Fibroblast of skin of scalp (primary cell): ENCODE measurements at places on chromosomes 2 and 18.

DNA sequence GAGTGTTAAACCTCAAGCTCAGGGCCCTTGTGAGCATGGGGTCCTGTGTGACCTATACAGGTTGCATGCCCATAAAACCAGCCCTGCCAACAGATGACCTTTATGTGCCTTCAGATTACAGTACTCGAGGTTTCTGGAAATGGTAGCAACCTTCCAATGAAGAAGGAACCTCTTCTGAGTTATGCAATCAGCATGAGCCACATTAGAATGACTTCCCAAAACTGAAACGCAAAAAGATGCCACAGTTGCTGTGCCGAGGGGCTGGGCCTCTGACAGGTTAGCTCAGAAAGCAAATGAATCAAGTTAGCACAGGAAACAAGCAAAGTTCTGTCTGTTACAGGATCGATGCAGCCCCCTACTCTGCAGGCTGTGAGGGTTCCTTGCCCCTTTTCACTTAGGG lies 37.7 kb downstream of the TGFA start:
- no peak for DNase-seq

GRCh38 chr2:119106301-119106897 lies 52.2 kb downstream of the C1QL2 start:
- peak; percentile 56 for DNase-seq

DNA sequence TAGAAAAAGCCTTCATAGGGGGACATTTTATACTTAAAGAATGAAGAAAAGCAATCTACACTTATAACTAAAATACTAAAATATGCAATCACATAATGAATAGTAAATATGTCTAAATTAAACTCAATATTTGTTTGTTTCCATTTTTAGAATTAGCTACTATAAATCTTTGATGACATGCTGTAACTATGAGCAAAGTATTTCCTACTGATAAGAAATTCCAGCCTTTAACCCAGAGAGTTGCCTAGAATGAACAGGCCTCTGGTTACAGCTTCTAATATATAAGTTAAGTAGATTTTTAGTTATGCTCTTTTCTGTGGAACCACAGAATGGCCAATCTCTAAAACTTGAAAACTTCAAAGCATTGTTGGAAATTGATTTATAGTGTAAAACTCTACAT lies 1465.6 kb upstream of the ZEB2 start:
- DNase-seq: no peak

GRCh38 chr2:11542275-11542819 lies 8.5 kb downstream of the GREB1 start:
- no peak for DNase-seq

DNA sequence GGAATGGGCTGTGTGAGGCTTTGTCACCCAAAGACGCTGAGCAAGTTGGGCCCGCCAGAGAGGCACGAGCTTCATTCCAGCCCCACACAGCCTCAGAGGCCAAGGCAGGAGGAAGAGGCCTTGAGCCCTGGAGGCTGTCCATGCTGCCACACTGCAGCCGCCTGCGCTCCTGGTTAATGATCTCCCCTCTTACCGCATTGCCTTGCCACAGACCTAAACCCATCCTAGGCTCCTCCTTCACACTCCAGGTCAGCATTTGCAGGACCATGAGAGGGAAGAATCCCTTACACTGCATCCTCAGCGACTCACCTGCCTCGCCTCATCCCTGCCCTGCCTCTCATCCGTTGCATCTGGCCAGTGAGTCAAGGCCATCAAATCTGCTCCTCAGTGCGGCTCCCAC lies 24.6 kb downstream of the KIF3C start:
- no peak for DNase-seq

- no peak for DNase-seq
These were observed 368.0 kb upstream of the FAM98A start for GRCh38 chr2:33967103-33967502.

- no peak for DNase-seq
These were observed 295.4 kb upstream of the ZNF521 start for GRCh38 chr18:25647404-25647803.

GRCh38 chr2:190789074-190790004 lies 91.3 kb upstream of the GLS start:
- no peak for DNase-seq

DNA sequence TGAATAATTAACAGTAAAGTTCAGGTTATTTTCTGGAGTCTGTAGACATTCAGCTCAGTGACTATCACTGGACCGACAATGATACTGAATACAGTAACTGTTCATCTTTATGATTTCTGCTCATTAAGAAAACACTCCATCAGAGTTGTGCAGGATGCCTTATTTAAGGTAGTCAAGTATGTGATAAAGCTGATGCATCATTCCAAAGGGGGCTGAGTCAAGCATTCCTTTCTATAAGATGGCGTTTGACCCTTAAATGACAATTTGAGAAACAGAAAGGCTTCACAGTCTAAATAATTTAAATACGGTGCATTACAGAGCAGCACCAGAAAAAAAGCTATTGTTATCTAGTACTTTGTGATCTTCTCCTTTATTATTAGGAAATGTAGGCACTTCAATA lies 131.1 kb downstream of the CDH2 start:
- peak; percentile 56 for DNase-seq

- DNase-seq: no peak
These were observed 1.2 kb downstream of the SLC39A6 start for GRCh38 chr18:36127836-36128529.

- DNase-seq: no peak
These were observed 96.3 kb upstream of the TMEM18 start for GRCh38 chr2:773256-774160.

DNA sequence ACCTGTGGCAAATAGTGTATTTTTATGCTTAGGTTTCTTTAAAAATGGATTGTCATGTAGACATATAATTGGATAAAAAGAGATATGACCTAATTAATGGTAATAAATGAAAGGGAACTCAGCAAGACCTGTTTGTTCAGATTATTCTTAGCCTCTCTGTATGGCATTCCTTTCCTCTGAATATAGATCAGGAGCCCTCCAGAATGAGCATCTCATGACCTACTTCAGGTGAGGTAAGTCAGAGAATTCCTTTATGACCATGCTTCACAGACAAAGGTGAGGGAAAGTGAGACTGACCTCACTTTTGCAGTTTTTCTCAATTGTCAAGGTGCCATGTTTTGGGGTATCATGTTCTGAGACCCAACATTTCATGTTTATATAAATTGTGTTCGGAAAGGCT lies 1744.3 kb upstream of the PIK3C3 start:
- DNase-seq: no peak

DNA sequence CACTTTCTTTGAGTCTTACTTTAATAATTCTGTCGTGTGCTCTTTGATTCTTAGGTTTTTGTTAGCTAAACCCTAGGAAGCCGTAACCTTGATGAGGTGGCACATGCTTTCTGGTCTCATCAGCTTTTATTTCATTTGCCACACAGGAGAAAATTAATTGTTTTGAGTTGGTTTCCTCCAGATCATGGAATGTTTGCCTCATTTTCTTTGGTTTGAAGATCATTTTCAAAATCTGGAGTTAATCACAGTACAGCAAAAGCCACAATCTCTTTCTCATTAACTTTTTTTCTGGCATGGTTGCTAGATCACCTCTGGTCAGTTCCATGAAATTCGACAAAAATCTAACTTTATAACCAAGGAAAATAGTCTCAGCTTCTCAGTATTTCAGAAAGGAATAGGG lies 182.9 kb downstream of the MYO1B start:
- DNase-seq: peak; percentile 11

DNA sequence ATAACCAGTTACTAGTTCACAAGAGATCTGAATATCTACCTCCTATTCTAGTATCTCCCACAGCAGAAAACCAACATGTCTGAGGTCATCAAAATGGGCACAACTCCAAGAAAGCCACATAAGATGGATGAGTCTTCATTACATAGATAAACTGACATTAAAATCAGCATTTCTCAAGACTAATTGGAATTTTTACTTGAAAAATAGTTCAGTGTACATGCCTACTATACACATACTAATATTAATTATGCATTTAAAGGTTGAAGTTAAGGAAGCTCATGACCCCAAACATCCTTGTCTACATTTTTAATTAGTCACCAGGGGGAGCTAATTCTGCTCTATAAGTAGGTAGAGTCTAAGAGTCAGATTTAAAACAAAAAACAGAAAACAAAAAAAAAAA lies 41.9 kb downstream of the ZNF521 start:
- peak; percentile 76 for DNase-seq

DNA sequence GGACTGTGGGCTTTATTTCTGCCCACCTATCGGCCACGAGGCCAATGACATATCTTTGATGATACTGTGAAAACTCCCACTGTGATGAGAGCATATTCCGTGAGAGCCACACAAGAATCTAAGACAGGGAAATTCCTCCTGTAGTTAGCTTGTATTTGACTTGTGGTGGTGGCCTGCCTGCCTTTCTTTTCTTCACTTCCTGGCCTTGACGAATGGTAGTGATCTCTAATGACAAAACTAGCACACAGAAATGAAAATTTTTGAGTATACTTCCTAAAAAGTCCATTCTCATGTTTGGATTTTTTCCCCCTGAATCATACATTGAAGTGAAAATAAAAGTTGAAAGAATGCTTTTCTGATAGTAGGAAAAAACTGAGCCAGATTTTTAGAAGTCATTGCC lies 94.4 kb downstream of the MGAT5 start:
- peak; percentile 79 for DNase-seq

- DNase-seq: peak; percentile 31
These were observed 104.9 kb downstream of the RBMS1 start for GRCh38 chr2:160388464-160389263.

GRCh38 chr2:182018218-182018617 lies 32.6 kb downstream of the PPP1R1C start:
- peak; percentile 43 for DNase-seq

DNA sequence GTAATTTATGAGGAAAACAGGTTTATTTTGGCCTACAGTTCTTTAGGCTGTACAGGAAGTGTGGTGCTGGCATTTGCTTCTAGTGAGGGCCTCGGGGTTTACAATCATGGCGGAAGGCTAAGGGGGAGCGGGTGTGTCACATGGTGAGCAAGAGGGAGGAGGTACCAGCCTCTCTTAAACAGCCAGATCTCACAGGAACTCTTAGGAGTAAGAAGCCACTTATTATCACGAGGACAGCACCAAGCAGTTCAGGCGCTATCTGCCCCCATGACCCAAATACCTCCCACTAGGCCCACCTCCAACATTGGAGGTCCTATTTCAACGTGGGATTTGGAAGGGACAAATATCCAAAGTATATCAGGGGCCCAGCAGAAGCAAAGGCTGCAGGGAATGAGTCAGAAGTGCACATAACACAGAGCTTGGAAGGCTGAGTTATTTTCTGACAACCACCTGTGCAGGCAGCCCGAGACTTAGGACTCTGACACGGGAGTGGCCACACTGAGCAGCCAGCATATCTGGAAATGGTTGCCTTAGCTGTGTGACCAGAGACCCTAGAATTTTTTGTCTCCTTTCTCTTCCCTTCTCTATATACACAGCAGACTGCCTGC lies 170.9 kb downstream of the PRPF40A start:
- no peak for DNase-seq

DNA sequence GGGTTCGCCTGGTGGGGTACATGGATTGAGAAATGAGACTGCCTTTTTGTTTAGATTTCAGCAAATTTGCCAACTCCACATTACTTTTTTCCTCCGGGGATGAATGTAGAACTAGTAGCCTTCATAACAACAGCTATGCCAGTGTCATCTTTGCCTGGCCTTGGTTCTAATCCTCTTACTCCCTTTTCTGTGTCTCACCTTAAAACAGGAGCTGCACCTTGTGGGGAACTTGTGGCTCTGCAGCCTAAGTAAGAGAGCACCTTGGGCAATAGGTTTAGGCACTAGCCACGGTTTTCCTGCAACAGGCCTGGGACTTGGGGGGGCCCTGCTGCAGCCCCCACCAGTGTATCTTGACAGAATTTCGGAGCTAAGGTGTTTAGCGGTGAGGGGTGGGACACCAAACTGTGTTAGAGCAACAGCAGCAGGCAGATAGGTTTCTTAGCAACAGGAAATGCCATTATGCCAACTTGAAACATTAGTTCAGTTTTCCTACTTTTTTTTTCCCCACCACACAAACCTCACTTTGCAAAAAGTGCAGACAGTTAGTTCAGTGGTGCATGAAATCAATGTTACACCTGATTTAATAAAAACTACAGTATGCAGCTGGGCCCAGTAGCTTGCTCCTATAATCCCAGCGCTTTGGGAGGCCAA lies 173.7 kb downstream of the PRKCE start:
- DNase-seq: no peak

GRCh38 chr2:29655391-29656086 lies 265.8 kb downstream of the ALK start:
- DNase-seq: peak; percentile 46

DNA sequence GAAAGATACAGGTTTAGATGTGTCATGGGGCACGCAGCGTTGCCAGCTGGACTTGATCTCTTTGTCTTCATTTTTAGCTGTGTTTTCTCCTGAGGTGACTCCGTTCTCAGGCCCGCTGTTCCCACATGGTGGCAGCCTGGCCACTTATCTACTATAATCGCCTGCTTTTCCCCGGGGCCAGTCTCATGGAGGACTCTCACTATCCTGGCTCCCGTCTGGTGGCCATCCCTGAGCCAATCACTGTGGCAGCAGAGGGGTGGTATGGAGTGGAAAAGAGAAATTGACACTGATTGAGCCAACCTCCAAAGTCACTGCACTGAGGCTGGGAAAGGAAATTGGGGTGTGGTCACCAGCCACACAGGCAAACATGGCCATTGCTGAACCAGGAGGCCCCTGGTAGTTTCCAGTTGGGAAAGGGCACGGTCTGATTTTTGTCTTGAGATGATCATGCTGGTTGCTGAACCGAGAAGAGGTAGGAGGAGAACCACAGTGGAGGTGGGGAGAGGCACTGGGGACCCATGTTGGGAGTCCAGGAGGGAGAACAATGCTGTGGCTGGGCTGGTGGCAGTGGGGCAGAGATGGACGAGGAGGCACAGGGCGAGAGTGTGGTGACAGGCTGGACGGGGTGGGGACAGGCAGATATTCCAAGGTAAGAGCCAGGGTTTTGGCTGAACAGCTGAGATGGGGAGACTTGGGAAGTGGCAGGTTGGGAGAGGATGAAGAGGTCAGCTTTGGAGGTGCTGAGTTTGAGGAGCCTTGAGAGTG lies 45.6 kb downstream of the KCNIP3 start:
- DNase-seq: no peak

DNA sequence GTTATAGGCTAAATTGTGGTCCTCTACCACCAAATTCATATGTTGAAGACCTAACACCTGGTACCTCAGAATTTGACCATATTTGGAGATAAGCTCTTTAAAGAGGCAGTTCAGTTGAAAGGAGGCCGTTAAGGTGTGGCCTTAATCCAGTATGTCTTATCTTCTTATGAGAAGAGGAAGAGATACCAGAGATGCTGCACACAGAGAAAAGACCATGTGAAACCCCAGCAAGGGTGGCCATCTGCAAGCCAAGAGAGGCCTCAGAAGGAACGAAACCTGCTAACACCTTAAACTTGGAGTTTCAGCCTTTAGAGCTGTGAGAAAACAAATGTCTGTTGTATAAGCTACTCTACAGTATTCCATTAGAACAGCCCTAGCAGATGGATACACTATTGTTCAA lies 528.1 kb upstream of the DCC start:
- DNase-seq: no peak
